GM23248 (cell line): ENCODE measurements at places on chromosomes 1 and 21. TPM values are rescaled to one million over a fixed set of nuclear protein-coding genes. Genes with fewer than 3 reads are reported as not detected.

PLA2G2C gene
- not detected in 2 replicates for total RNA-seq

CLDN14 gene
- total RNA-seq, result 0.51 TPM in 1 of 2 replicates, not detected in the other

GRCh38 chr1:172732427-172732826 is 73.5 kb downstream of the FASLG start:
- no peak overlapping the region for H3K27ac ChIP-seq
- H3K4me3 ChIP-seq, result no peak overlapping the region
- DNase-seq, result no peak
- H3K36me3 ChIP-seq, result no peaks in the 10 kb centered on the region

BARHL2 gene
- not detected in 2 replicates for total RNA-seq

GRCh38 chr1:119420638-119421037 is 5.7 kb downstream of the HSD3B2 start:
- DNase-seq, result no peak
- H3K4me3 ChIP-seq, result no peak overlapping the region
- no peak overlapping the region for H3K27ac ChIP-seq
- no peaks in the 10 kb centered on the region for H3K36me3 ChIP-seq
- no peaks in the 10 kb centered on the region for H3K4me1 ChIP-seq
- H3K27me3 ChIP-seq, result peaks cover 12% of the 10 kb centered on the region

GRCh38 chr1:208280681-208281450 is 36.7 kb upstream of the PLXNA2 start:
- no peak overlapping the region for H3K4me3 ChIP-seq
- no peak overlapping the region for H3K27ac ChIP-seq
- H3K27me3 ChIP-seq, result peaks cover 65% of the 10 kb centered on the region
- H3K36me3 ChIP-seq, result no peaks in the 10 kb centered on the region

DNA sequence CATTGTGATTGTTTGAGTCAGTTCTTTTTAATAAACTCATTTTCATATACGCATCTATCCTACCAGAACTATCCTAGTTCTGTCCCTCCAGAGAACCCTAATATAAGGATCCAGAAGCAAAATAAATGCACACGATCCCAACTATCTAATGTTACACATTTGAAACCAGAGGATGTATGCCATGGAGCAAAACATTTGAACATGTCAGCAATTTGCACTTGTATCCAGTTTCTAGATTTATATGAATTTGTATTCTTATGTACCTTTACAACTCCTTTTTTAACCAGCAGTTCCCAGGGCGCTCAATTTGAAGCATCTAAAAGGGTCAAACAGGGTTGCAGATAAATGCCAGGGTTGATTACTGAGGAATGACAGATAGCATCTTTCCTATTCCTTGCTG is 2.1 kb downstream of the EXTL2 start:
- H3K27me3 ChIP-seq, result no peaks in the 10 kb centered on the region
- no peaks in the 10 kb centered on the region for H3K36me3 ChIP-seq
- DNase-seq, result no peak
- peaks cover 19% of the 10 kb centered on the region for H3K4me1 ChIP-seq
- 0 out of 2 replicates have a peak overlapping the region, but pooled peaks have one; percentile 95 for H3K4me3 ChIP-seq

GRCh38 chr1:183780757-183781156 is 24.2 kb upstream of the RGL1 start:
- no peaks in the 10 kb centered on the region for H3K36me3 ChIP-seq
- H3K27ac ChIP-seq, result no peak overlapping the region
- no peak overlapping the region for H3K4me3 ChIP-seq
- H3K27me3 ChIP-seq, result no peaks in the 10 kb centered on the region
- no peak for DNase-seq
- no peaks in the 10 kb centered on the region for H3K4me1 ChIP-seq

DNA sequence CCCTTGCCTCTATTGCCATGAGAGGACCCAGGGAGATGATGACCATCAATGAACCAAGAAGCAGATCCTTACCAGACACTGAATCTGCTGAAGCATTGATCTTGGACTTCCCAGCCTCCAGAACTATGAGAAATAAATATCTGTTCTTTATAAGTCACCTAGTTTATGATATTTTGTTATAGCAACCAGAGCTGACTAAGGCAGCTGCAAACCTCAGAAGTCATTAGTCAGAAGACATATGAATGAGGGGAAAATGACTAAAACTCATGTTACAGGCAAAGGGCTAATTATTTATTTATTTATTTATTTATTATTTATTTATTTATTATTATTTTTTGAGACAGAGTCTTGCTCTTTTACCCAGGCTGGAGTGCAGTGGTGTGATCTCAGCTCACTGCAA is 321.1 kb downstream of the TGFB2 start:
- no peaks in the 10 kb centered on the region for H3K27me3 ChIP-seq
- H3K36me3 ChIP-seq, result no peaks in the 10 kb centered on the region
- peak; percentile 34 for DNase-seq
- H3K4me3 ChIP-seq, result no peak overlapping the region
- H3K4me1 ChIP-seq, result peaks cover 12% of the 10 kb centered on the region

PPIAL4G gene
- total RNA-seq, result not detected in 2 replicates

B3GALT2 gene
- 4.7 and 4.8 TPM in 2 replicates for total RNA-seq

DNASE2B gene
- not detected in 2 replicates for total RNA-seq

DNA sequence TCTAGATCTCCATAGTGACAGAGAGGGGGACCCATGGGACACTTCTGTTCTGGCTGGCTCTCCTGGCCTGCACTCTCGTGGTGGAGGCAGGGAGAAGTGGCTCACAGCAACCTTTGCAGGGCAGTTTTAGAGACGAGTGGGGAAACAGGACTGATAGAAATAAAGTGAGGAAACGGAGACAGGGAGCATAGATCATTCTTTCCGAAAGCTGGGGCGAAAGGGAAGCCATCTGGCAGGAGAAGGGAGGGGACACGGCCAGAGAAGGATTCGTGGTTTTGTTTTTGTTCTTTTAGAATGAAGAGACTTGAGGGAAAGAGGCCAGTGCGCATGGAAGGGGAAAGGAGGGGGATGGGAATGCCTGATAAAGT is 3.5 kb downstream of the TIE1 start:
- DNase-seq, result no peak
- no peak overlapping the region for H3K4me3 ChIP-seq
- no peak overlapping the region for H3K27ac ChIP-seq
- peaks cover 6% of the 10 kb centered on the region for H3K4me1 ChIP-seq

TMEM200B gene
- 20.4 TPM in 2 replicates for total RNA-seq

GRCh38 chr21:41761934-41762635 is 4.8 kb downstream of the RIPK4 start:
- no peak overlapping the region for H3K4me3 ChIP-seq
- no peaks in the 10 kb centered on the region for H3K4me1 ChIP-seq
- H3K36me3 ChIP-seq, result no peaks in the 10 kb centered on the region
- DNase-seq, result peak; percentile 35
- no peak overlapping the region for H3K27ac ChIP-seq

DNA sequence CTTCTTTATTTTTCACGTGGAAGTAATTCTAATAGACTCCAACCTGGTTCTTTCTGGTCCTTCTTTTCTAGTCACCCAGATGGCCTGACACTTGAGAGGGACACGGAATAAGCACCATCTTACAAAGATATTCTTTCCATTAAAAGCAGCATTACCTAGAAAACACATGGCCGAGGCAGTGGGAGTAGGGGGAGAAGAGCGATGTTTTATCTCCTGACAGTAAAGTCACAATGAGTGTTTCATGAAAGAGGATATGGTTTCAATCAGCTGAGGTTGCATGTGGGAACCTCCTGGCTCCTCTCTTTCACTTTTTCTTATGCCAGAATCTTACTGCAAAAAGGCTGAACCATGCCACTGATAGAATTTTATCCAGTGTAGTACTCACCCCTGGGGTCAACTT is 288.8 kb upstream of the SPAG17 start:
- H3K27ac ChIP-seq, result no peak overlapping the region
- no peaks in the 10 kb centered on the region for H3K27me3 ChIP-seq
- no peak overlapping the region for H3K4me3 ChIP-seq
- no peaks in the 10 kb centered on the region for H3K4me1 ChIP-seq
- no peaks in the 10 kb centered on the region for H3K36me3 ChIP-seq
- no peak for DNase-seq

SNRNP40 gene
- 38.7 and 57.6 TPM in 2 replicates for total RNA-seq

FAM163A gene
- not detected in 2 replicates for total RNA-seq

DNA sequence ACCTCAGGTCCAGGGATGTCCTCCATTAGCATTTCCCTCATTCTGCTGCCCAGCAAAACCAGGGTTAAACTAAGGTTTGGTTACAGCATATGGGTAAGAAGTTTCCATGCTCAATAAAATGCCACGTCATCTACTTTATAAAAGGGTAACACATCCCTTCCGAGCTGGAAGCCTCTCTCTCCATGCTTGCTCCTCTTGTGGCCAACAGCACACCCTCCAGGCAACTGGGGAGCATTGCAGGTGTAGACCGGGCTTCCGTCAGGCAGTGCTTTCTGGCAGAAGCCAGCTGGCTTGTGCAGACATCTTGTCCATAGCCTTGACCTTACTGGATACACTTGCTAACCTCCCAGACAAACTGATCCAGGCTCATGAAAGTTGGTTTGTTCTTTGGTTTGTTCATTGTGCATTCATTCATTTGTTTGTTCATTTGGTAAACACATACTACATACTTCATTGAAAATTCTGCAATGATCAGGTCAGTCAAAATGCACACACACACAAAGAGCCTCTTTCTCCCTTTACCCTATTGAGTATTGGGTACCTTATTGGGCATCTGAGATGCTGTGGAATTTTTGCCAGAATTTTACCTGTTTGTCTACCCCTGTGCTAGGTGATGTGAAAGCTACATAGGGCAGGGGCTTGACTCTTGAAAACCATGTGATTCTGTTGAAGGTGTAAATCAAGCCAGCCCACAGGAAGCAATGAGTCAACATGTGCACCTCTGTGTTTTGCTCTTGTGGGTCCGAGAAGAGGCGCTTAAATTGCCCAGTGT is 422.8 kb downstream of the CAMTA1 start:
- peak; percentile 73 for DNase-seq
- H3K4me3 ChIP-seq, result no peak overlapping the region
- no peak overlapping the region for H3K27ac ChIP-seq
- H3K4me1 ChIP-seq, result no peaks in the 10 kb centered on the region
- no peaks in the 10 kb centered on the region for H3K36me3 ChIP-seq

ARHGAP29 gene
- 114 and 120 TPM in 2 replicates for total RNA-seq

DNA sequence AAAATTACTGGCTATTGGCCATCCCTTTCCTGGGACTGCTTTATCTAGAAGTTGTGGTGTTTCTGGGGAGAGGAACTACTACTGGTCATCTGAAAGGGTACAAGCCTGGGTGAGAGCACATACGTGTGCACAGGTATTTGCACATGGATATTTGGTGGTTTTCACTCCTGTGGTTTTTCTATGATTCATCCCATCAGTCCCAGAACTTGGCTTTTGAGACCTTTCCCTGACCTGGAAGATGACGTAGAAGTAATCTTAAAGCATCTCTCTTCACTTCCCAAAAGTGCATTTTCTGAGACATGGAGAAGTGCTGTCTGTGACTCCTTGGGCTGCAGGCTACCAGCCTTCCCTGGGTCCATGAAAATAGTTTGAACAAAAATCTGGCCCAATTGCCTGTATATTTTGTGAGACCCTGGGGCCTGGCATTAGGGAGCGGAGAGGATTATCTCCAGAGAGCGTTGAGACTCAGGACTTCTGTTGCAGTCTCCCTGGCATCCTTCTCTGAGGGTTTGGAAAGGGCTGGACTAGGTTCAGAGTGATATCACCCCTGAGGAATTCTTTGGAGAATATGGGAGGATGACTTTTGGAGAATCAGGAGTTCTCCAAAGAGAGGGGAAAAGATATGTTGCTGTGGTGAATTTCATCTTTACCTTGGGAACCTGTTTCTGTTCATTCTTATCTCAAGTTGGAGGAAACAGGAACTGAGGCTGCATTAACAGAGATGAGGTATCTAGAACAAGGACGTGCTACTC is 130.8 kb downstream of the NOS1AP start:
- H3K4me1 ChIP-seq, result peaks cover 4% of the 10 kb centered on the region; the same call in 1 of the 2 replicates
- no peak overlapping the region for H3K4me3 ChIP-seq
- H3K27me3 ChIP-seq, result peaks cover 4% of the 10 kb centered on the region; the same call in 1 of the 2 replicates
- H3K36me3 ChIP-seq, result no peaks in the 10 kb centered on the region
- DNase-seq, result peak; percentile 51

DNA sequence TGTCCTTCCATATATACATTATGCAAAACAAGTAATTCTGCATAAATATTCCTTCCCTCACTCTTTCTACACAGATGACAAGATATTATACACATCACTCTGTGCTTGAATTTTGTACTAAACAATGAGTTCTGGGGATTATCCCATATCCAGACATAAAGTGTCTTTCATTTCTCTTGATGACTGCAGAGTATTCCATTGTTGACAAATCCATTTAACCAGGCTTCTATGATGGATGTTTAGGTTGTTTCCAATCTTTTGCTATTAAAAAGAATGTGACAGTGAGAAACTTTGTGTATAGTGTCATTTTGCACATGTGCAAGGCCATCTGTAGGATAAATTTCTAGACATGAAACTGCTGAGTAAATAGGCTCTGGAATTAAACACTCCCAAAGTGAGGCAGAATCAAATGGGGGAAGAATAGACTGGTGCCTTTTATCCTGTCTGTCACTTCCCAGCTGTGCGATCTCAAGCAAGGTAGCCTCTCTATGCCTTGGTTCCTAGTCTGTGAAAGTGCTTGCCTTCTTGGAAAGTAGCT is 29.9 kb upstream of the ATP2B4 start:
- no peaks in the 10 kb centered on the region for H3K36me3 ChIP-seq
- DNase-seq, result no peak
- H3K27ac ChIP-seq, result no peak overlapping the region
- no peak overlapping the region for H3K4me3 ChIP-seq

- no peak overlapping the region for H3K4me3 ChIP-seq
- H3K27ac ChIP-seq, result no peak overlapping the region
- H3K27me3 ChIP-seq, result no peaks in the 10 kb centered on the region
- H3K36me3 ChIP-seq, result no peaks in the 10 kb centered on the region
- no peaks in the 10 kb centered on the region for H3K4me1 ChIP-seq
- DNase-seq, result no peak
These were observed 1.4 kb downstream of the NHLH1 start for GRCh38 chr1:160367934-160368923.

- H3K27ac ChIP-seq, result no peak overlapping the region
- H3K27me3 ChIP-seq, result peaks cover 35% of the 10 kb centered on the region
- peak; percentile 77 for DNase-seq
- H3K4me1 ChIP-seq, result no peaks in the 10 kb centered on the region
These were observed 1.7 kb downstream of the FAM78B start for GRCh38 chr1:166164995-166165660.

DNA sequence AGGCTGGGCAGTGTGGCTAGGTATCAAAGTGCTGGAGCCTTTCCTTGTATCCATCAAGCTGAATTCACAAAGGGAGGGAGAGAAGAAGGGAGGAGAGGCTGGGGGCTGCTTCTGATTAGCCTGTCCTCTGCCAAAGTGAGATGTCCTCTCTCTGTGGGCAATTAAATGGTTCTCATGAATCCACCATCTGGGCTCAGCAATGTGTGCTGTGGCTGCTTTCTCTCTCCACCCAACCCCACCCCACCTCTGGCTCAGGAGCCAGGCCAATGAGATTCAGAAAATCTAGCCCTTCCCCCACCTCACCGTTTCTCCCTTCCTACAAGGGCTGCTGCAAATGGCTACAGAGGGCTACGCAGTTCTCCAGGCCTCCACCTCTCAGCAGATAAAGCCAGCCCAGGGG is 154.6 kb downstream of the TENT5C start:
- H3K27ac ChIP-seq, result no peak overlapping the region
- H3K4me1 ChIP-seq, result peaks cover 17% of the 10 kb centered on the region
- H3K36me3 ChIP-seq, result no peaks in the 10 kb centered on the region
- no peak overlapping the region for H3K4me3 ChIP-seq

PGBD2 gene
- total RNA-seq, result 3.5 and 6.1 TPM in 2 replicates

GFI1 gene
- total RNA-seq, result not detected in 2 replicates

- H3K27ac ChIP-seq, result no peak overlapping the region
- DNase-seq, result peak; percentile 89
- H3K4me3 ChIP-seq, result no peak overlapping the region
- no peaks in the 10 kb centered on the region for H3K36me3 ChIP-seq
These were observed 140.7 kb upstream of the SPAG17 start for GRCh38 chr1:118325550-118326225.

GRCh38 chr1:156258859-156259258 is 11.0 kb upstream of the PAQR6 start:
- H3K36me3 ChIP-seq, result peaks cover 47% of the 10 kb centered on the region
- H3K4me1 ChIP-seq, result peaks cover 18% of the 10 kb centered on the region
- no peak overlapping the region for H3K27ac ChIP-seq
